ENCODE measurements at places on chromosomes 2 and 18. TPM values are rescaled to one million over a fixed set of nuclear protein-coding genes. Genes with fewer than 3 reads are reported as not detected.

The MROH2A gene
- 0.71 TPM for total RNA-seq

The SATB2 gene
- total RNA-seq, result 0.38 TPM

The DCDC2C gene
- total RNA-seq, result 0.38 TPM

The MAP3K20 gene
- total RNA-seq, result 11.2 TPM

The LOXL3 gene
- total RNA-seq, result 1.4 TPM

The WDR75 gene
- 41.6 TPM for total RNA-seq

Data from thymus (tissue), 14 donors.